ENCODE measurements at places on chromosomes 5 and 9.

- H3K36me3 ChIP-seq = no peaks in the 10 kb centered on the region
- H3K4me3 ChIP-seq = no peak overlapping the region
- H3K27ac ChIP-seq = no peak overlapping the region
- no peak for DNase-seq
- H3K4me1 ChIP-seq = no peaks in the 10 kb centered on the region
- H3K27me3 ChIP-seq = no peaks in the 10 kb centered on the region
Observed at GRCh38 chr5:33276628-33276950, 164.2 kb upstream of the TARS1 start.

- no peaks in the 10 kb centered on the region for H3K36me3 ChIP-seq
- H3K27ac ChIP-seq = no peak overlapping the region
- H3K4me1 ChIP-seq = no peaks in the 10 kb centered on the region
- H3K4me3 ChIP-seq = no peak overlapping the region
- no peaks in the 10 kb centered on the region for H3K27me3 ChIP-seq
- no peak for DNase-seq
Observed at GRCh38 chr9:15837079-15837679, 284.3 kb downstream of the CCDC171 start.

DNA sequence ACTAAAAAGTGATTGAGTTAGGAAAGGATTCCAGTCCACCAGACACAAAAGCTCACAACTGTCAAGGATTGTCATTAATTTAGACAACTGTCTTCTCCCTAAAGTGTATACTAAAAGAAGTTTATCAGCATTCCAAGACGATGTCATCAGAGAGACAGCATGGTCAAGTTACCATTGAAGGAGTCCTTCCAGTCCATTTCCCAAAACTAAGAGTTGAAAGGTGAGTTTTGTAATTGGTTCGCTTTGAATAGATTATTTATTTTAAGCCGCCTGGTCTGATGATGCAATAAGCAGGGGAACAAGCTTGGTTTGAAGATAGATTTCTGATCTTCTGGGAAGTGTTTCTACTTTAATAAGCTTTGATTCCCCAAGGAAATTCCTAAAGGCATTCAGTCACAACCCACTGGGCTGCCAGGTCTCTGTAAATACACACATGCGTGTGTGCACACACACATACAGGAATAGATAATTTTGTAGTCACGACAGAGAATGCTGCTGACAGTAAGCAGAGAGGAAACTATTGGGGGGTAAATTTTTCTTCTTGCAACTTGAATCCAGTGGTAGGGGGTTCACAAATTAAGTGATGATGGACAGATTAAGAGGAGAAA is 234.8 kb downstream of the PIK3R1 start:
- H3K4me3 ChIP-seq = no peak overlapping the region
- H3K27me3 ChIP-seq = peaks cover 2% of the 10 kb centered on the region
- no peak overlapping the region for H3K27ac ChIP-seq

DNA sequence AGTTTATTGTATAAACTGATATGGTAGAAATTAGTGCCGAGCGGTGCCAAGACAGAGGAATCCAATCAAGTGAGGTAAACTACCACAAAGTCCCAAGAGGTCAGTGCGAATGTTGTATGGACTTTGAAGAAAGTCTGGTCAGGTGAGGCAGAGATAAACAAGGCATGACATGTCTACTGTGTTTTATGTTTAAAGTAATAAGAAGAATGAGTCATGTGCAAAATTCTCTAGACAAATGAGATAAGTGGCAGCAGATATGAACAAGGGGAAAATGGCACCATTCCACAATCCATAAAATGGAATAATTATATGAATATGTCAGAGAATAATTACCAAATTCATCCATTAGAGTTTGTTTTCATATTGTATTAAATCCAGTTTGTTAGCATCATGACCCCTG is 364.1 kb upstream of the CCNH start:
- DNase-seq = no peak
- H3K4me3 ChIP-seq = no peak overlapping the region
- no peaks in the 10 kb centered on the region for H3K4me1 ChIP-seq
- no peaks in the 10 kb centered on the region for H3K27me3 ChIP-seq
- H3K36me3 ChIP-seq = no peaks in the 10 kb centered on the region
- no peak overlapping the region for H3K27ac ChIP-seq

Data from immature natural killer cell (primary cell).